Mesenteric fat pad (tissue), 1 donor: ENCODE measurements at places on chromosomes 4 and X. TPM values are rescaled to one million over a fixed set of nuclear protein-coding genes. Genes with fewer than 3 reads are reported as not detected.

- DNase-seq = no peak
These were observed 77.4 kb downstream of the ANKRD17 start for GRCh38 chr4:73181231-73181630.

DNA sequence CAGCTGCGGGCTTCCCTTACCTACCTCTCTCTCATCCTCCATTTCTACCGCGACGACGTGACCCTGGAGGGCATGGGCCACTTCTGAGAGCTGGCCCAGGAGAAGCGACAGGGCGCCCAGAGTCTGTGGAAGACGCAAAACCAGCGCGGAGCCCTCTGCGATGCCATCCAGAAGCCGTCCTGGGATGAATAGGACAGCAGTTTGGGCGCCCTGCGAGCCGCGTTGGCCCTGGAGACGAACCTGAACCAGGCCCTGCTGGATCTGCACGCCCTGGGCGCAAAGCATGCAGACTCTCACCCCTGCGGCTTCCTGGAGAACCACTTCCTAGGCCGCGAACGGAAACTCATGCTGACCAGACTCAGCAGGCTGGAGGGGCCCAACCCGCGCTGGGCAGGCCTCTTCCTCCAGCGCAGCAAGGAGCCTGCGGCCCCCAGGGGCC, 52.7 kb upstream of the TMPRSS11F start:
- no peak for DNase-seq

Gene FGF16
- total RNA-seq = not detected

GRCh38 chr4:12138488-12138887, 709.8 kb upstream of the HS3ST1 start:
- no peak for DNase-seq

DNA sequence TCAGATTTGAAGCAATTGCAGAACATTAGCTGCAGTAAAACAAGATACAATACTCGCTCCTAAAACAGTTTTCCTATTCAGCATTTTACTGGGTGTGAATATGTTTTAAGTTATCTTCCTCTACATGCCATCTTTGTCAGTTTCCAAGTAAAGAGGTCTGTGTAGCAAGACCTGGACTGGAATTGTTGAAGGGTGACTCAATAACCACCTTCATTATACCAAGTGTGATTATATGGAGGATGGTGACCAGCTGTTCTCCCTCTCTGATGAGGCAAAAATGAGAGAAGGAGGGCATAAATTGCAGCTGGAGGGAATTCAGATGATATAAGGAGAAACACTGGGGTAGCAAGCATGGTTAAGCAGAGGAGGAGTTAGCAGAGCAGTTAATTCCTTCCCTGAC, 922.1 kb upstream of the SLIT2 start:
- DNase-seq = no peak

- DNase-seq = no peak
These were observed 10.0 kb upstream of the PPA2 start for GRCh38 chr4:105483840-105484239.

Gene PRDM5
- total RNA-seq = 9.6 TPM

DNA sequence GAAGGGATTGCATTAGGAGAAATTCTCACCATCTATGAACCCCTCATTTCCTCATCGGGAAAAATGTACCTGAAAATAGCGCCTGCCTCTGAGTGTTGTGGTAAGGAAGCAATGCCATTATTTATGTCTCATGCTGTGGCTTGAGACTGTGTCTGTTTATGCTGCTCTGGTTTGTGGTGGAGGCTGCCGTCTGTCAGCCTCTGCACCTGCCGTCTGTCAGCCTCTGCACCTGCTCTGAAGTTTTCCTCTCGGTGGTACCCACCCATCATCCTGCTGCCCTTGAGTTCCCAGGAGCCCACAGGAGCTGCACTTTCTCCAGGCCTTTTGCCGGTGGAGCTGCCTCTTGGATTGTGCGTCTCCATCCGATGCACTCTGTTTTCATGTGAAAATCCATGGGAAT, 68.5 kb upstream of the PPP2R3B start:
- DNase-seq = no peak

Gene JAKMIP1
- 0.10 TPM for total RNA-seq

Gene EFHC2
- 0.29 TPM for total RNA-seq

DNA sequence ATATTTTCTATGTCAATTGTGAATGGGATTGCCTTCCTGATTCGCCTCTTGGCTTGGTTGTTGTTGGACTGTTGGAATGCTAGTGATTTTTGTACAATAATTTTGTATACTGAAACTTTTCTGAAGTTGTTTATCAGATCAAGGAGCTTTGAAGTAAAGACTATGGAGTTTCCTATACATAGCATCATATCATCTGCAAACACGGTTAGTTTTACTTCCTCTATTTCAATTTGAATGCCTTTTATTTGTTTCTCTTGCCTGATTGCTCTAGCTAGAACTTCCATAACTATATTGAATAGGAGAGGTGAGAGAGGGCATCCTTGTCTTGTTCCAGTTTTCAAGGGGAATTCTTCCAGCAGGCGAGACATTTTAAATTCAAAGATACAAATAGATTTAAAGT, 226.5 kb downstream of the FBXO8 start:
- DNase-seq = no peak

GRCh38 chrX:65677954-65678469, 10.6 kb downstream of the MSN start:
- DNase-seq = no peak

DNA sequence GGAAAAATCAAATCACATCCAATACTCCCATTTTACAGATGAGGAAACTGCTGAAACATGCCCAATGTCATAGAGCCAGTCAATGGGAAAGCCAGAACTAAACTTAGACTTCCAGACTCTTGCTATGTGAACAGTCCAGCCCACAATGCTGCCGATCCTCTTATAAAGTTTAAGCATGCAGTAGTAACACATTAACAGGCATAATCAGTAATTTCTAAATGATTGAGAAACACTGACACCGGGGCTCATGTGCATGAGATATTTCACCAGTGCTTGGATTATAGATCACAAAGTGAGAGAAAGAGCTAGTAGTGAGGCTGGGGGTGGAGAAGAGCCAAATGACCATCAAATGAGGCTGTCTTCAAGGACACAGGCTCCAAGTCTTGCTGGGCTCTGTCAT, 2.5 kb downstream of the BDH2 start:
- no peak for DNase-seq

GRCh38 chr4:175531405-175532091, 280.5 kb downstream of the GPM6A start:
- DNase-seq = no peak

DNA sequence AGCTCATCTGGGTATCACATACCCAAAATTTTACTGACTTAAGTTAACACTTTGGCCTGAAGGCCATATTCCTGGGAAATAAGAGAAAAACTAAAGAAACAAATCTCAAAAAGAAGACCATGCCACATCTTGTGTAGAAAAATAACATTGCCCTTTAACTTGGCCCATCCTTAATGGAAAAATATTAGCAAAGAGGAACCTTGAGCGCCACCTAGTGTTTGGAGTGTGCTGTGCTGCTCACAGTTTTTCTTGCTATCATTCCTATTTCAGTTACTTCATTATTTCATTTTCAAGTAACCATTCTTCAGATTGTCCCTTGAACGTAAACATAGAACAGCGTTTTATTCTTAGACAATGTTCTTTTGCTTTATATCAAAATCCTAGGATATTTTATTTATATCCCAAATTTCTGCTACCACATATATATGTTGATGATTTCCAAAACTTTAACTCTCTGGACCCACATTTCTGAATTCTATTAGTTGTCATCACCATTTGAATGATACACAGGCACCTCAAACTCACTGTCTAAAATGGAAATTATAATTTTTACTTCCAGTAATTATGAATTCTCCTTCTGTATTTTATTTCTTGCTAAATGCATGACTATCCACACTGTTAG, 999.0 kb upstream of the ADGRL3 start:
- DNase-seq = no peak

DNA sequence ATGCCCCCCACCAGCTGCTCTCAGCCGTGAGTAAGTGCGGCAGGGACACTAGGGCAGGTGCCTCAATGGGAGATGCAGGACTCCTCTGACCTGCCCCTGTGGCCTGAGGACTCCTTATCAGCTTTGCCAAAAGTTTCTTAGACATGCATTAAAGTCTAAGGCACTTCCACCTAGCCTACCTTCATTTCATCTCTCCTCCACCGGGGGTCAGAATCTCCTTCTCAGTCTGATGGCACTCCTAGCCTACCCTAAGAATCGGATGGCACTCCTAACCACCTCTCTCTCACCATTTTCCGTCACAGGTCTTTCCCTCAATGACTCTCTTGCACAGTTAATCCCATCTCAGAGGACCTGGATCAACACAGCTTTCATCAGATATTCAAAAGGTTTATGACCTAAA, 85.9 kb downstream of the OTC start:
- no peak for DNase-seq

- DNase-seq = no peak
These were observed 1.9 kb downstream of the NEUROG2 start for GRCh38 chr4:112513971-112514646.

Gene ZNF827
- total RNA-seq = 10.5 TPM

Gene ARL9
- total RNA-seq = not detected

- peak; percentile 18 for DNase-seq
These were observed 6.5 kb downstream of the SHOX start for GRCh38 chrX:636981-637659.

Gene PPP1R2C
- not detected for total RNA-seq

Gene INTS6L
- total RNA-seq = 3.8 TPM

GRCh38 chr4:31187979-31188378, 467.8 kb downstream of the PCDH7 start:
- DNase-seq = no peak

Gene DCAF4L1
- total RNA-seq = 0.35 TPM

DNA sequence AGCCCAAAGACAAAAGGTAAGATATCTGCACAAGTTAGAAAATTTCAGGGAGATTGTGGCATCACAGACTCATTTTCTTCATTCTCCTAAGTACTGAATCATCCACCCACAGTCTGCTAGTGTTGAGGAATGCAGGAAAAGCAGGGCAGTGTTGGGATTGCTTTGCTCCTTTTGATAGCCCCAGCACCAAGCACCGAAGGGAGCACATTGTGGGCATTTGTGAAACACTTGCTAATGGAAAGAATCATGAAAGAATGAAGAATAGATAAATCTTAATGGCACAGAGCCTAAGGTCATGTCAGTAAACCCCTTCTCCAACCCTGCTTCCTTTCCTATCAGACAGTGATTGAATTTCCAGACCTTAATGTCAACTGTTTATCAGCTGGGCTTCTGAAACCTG, 103.1 kb upstream of the GPRIN3 start:
- no peak for DNase-seq

DNA sequence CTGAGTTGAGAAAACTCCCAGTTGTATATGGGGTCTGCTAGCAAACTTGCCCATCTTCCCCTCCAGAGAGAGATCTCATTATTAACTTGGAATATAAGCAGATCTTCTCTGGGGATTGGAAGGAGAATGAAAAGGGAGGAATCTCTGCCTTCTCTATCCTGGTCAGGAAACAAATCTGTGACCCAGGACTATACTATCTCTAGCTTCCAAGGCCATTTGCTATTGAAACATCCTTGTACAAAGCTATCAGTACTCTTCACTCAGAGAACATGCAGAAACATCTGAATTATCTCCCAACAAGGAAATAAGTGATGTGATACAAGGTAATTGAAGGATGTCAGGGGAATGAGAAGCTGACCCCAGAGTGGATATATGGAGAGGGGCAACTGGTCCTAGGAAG, 183.8 kb downstream of the FRMPD4 start:
- no peak for DNase-seq

Gene SGMS2
- total RNA-seq = 26.3 TPM

DNA sequence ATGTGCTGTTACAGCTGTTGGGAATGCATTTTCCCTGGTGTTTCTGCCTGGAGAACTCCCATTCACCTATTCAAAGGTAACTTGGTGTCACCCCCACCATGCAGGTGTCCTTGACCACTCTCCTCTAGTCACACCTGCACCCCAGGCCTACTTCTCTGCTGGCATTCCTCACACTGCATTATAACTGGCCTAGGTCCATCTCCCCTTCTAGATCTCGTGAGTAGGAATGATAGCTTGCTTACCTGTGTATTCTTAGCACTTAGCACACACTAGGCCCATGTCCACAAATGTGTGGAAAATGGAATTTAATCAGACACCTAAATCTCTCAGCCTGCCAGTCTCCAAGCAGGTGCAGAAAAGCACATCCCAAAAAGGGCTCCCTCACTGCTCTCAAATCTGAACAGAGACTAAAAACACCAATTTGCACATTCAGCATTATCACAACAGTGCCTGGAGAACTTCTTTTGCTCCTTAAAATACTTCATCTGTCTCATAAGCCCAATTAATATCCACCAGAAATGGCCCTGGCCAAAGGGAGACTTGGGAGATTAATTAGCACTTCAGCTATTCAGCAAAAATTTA, 18.3 kb downstream of the SCD5 start:
- DNase-seq = no peak

DNA sequence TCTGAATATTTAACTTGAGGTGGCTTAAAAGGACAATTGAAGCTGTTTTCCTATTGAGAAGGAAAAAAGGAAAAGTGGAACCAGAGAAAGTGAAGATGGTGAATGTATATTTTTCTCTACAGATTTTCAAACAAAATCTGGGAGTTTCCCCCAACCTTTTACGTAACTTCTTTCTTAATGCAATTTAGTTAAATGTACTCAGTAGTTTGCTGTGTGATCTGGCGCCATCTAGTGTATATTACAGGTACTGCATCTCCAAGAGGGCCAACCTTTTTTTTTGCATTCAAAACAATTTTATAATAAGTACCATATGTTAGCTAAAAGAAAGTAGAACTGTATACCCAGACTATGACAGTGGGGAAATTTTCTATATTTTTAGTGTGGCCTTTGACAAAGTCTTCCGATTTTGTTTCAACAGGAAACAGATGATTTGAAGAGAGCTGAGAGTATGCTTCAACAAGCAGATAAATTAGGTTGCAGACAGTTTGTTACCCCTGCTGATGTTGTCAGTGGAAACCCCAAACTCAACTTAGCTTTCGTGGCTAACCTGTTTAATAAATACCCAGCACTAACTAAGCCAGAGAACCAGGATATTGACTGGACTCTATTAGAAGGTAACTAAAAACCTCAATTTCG, 82.0 kb downstream of the PLS3 start:
- DNase-seq = no peak

DNA sequence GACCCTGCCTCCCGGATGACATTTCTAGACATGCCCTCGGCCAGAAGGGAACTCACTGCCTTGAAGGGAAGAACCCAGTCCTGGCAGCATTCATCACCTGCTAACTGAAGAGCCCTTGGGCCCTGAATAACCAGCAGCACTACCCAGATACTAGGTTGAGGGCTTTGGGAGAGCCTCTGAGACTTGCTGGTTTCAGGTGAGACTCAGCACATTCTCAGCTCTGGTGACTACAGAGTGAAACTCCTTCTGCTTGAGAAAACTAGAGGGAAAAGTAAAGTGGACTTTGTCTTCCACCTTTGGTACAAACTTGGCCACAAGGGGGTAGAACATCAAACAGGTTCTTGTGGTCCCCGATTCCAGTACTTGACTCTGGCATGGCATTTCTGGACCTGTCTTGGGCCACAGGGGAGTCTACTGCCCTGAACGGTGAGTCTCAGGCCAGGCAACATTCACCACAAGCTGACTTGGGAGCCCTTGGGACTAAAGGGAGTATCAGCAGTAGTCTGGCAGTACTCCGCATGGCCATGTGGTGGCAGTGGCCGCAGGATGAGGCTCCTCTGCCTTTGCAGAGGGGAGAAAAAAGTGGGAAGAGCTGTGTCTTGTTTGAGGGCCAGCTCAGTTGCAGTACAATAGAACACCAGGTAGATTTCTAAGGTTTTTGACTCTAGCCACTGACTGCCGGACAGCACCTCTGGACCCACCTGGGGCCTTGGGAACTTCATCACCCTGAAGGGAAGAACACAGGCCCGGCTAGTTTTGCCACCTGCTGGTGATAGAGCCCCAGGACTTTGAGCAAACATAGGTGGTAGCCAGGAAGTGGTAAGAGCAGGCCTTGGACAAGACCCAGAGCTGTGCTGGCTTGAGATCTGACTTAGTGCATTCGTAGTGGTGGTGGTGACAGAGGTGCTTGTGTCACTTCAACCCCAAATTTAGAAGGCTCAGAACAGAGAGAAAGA, 414.8 kb downstream of the OPHN1 start:
- DNase-seq = no peak
